ENCODE measurements at places on chromosomes 3 and 15. TPM values are rescaled to one million over a fixed set of nuclear protein-coding genes. Genes with fewer than 3 reads are reported as not detected.

The ARNT2 gene
- 2.1 TPM for total RNA-seq

The ZBBX gene
- not detected for total RNA-seq

The FLNB gene
- total RNA-seq: 80.9 TPM

The BCL6 gene
- total RNA-seq: 7.8 TPM

The WDR53 gene
- 6.8 TPM for total RNA-seq

The PFKFB4 gene
- 8.4 TPM for total RNA-seq

The PTH1R gene
- 9.4 TPM for total RNA-seq

Measured in skeletal muscle tissue (tissue), 5 donors.